ENCODE measurements at places on chromosomes 2 and 18.
A peak's percentile ranks its signal among the peaks of the same experiment; 100 is the strongest.

DNA sequence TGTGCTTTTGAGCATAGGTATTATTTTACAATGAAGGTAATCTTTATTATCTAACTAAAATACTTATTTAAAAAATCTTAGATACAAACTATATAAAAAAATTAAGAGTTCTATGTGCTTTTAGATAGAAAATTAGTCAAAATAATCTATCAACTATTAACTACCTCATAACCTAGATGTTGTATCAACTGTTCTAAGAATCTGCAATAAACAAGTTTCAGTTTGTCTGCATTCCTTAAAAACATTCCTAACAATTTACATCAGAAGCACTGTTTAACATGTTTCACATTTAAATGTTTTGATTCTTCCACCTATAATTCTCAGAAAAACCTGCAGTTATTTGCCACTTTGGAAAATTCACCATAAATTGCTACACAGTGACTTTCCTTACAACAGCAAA, 33.3 kb downstream of the NDUFS1 start:
- no peak for DNase-seq

GRCh38 chr2:22497064-22497463, 887.9 kb upstream of the KLHL29 start:
- DNase-seq: no peak

DNA sequence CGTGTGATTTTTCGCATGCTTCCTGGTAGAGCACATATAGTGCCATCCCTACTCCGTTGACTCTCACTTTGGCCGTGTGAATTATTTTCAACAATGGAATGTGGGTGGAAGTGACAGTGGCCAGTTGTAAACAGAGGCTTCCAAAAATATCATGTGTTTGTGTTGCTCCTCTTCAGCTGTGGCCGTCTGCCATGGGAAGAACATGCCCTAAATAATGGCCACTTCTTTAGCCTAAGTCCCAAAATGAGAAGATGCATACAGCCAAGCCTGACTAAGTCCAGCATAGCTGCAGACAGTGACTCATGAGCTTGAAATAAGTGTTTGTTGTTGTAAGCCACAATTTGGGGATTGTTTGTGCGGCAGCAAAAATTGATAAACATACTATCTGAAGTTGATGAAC, 8.9 kb upstream of the GALNT1 start:
- peak; percentile 14 for DNase-seq

DNA sequence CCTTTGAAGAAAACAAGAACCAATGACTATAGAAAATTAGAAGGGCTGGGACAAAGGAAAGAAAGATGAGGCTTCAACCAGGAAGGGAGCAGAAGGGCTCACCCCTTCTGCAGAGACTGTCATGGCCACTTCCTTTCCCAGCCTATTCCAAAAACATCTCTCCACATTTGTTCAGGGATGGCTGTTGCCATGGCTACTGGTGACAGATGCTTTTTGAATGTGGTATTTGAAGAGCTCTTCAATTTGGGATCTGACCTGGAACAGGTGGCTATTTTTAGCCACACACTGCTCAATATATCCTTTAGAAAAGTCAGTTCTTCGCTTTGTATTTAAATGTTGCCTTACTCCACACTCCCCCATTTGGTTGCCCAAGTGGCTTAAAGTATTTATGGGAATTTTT, 64.1 kb upstream of the LCLAT1 start:
- no peak for DNase-seq

DNA sequence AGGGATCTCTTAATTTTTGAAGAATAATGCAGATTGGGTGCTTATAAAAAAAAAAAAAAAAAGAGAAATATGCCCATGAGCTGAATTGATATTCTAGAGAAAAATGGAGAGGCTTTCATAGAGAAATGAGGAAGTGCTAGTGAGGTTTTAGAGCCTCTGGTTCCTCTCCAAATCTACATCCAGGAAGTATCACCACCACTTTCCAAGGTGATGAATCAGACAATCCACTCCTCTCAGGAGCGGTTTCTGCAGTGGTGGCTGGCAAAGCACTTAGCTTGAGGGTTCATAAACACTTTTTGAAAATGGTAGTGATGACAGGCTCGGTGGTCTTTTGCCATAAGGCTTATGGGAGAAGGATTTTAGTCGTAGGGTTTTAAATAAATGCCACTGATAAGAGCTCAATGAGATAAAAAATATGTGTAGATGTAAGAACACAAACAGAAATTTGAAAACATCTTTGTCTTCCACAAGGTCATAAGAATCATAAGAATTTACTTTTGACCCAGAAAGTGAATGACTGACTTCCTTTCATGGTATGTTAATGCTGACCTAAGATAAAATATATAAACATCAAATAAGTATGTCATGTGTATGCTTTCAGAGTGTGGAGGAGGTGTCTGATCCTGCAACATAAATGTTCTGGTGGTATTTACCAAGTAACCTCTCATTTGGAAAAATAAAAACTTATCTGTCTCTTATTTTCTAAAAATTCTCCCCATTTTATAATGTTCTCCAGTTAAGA, 42.1 kb upstream of the DSG1 start:
- no peak for DNase-seq

DNA sequence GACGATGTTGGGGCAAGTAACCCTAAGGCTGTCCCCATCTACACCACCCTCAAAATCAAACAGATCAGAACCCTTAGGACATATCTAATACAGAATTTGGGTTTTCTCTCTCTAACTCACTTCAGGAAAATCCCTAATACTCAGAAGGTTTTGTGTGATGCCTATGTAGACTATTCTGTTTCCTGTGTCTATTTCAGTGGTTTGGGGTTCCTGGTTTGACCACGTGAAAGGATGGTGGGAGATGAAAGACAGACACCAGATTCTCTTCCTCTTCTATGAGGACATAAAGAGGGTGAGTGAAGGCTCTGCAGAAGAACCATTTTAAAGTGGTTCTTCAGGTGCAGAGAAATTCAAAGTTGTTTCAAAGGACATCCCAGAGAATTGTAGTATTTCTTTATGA, 16.3 kb downstream of the SULT1C2 start:
- DNase-seq: no peak

DNA sequence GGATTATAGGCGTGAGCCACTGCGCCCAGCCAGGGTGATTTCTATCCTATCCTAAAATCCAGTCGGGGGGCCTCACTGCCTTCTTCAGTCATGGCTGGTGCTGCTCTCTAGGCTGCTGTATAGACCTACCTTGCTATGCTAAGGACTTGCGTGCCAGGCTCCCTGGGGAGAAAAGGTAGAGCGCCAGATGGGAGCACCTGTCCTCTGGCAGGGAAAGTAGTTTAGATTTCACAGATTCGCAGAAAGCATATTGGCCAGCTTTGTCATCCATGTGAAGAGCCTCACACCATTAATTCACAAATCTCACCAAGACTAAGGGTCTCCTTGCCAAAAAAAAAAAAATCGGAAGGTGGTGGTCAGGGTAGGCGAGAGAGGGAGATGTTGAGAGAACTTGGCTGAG, 217.6 kb downstream of the ATAD2B start:
- no peak for DNase-seq

GRCh38 chr2:5367321-5367720, 324.9 kb upstream of the SOX11 start:
- DNase-seq: no peak

DNA sequence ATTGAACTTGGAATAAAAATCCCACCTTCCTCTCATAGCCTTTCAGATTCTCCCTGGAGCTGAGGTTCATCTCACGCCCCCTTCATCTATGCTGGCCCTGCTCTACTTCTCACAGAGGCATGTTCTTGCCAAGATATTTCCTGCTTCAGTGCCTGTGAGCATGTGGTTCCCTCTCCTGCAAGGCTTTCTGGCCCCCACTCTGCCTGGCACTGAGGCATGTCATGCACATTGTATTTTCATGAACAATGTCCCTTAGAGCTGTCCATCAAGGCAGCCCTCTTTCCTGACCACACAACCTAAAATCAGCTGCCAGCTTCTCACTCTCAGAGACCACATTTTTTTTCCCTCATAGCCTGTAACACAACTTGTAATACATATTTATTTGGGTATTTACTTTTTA, 18.0 kb upstream of the HK2 start:
- DNase-seq: no peak

- no peak for DNase-seq
Measured at GRCh38 chr2:164761737-164762460, 79.7 kb downstream of the COBLL1 start.

DNA sequence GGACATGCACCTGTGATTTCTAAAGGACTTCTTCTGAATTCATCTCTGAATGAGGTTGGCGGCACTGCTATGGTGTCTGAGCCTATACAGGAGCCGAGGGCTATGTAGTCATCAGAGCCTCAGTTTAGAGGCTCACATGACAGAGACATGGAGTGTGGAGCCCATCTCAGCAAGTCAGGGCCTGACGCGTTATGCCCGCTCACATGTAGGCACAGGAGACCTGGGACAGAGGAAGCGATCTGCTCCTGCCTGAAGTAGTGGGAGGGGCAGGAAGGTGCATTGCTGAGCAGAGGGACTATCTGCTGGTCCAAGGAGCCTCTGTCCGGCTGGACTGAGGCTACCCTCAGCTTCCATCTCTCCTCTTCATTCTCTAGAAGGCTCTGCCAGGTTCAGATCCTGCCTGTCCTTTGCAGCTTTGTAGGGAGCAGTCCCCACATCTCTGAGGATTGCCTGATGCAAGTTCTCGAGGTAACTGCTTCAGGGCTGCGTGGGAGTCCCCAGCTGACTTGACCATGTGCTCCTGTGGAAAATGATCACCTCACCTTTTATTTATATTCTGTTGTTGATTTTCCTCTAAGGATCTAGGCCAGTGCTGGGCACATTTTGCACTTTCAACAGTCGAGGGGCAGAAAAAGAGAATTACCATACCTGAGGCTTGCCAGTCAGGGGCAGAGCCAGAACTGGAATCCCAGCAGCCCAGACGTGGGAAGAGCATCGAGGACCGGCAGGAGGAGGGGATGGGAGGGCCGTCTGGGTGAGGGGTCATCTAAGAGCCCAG, 16.6 kb downstream of the KLHL29 start:
- no peak for DNase-seq

- DNase-seq: no peak
Measured at GRCh38 chr2:96527286-96528005, 9.1 kb upstream of the ARID5A start.

GRCh38 chr2:99707592-99707991, 217.8 kb upstream of the REV1 start:
- no peak for DNase-seq

DNA sequence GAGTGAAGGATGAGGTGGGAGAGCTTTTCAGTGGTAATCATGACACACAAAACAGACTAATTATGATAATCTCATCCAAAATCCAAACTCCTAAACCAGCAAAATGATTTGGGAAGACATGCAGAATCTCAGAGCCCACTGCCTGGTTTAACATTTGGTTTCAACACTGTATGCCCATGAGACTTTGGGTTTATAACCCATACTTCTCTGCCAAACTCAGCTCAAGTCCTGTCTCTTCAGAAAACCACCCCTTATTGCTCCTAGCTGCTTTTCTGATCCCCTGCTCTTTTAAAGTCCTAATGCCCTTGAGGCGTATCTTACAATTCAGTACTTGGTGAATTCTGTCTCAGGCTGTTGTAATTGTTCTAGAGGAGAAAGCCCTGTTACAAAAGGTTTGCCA, 593.0 kb upstream of the ID2 start:
- no peak for DNase-seq

GRCh38 chr18:10130606-10131005, 216.8 kb downstream of the VAPA start:
- no peak for DNase-seq

- no peak for DNase-seq
Measured at GRCh38 chr18:74456349-74457042, 612 bp downstream of the DIPK1C start.

GRCh38 chr2:126510356-126510755, 145.6 kb upstream of the GYPC start:
- peak; percentile 27 for DNase-seq

GRCh38 chr2:164696634-164697033, 75.4 kb upstream of the GRB14 start:
- no peak for DNase-seq

GRCh38 chr2:237640493-237640998, 13.2 kb downstream of the LRRFIP1 start:
- no peak for DNase-seq

DNA sequence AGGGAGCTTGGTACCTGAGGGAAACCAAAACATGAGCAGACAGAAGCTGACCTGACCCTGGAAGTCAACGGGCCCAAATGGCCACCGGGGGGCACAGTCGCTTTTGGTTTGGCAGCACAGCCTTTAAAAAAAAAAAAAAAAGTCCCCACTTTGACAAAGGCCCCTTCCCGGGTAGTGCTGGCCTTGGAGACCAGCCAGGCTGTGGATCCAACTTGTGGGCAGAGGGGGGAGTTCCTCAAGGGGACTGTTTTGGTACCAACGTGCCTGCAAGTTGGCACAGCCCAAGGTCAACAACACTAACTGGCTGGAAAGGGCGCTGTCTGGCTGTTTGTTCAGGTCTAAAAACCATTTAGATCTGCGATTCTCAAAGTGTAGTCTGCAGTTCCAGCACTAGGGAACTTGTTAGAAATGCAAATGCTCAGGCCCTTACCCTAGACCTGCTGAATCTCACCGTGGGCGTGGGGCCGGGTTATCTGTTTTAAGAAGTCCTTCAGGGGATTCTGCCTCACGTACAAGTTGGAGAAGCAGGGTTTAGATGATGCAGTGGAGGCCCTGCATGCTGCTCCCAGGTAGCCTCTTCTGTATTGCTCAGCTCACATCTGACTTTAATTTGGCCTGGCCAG, 83.0 kb downstream of the LPIN1 start:
- peak; percentile 65 for DNase-seq

- no peak for DNase-seq
Measured at GRCh38 chr2:58221909-58222308, 19.2 kb downstream of the FANCL start.

DNA sequence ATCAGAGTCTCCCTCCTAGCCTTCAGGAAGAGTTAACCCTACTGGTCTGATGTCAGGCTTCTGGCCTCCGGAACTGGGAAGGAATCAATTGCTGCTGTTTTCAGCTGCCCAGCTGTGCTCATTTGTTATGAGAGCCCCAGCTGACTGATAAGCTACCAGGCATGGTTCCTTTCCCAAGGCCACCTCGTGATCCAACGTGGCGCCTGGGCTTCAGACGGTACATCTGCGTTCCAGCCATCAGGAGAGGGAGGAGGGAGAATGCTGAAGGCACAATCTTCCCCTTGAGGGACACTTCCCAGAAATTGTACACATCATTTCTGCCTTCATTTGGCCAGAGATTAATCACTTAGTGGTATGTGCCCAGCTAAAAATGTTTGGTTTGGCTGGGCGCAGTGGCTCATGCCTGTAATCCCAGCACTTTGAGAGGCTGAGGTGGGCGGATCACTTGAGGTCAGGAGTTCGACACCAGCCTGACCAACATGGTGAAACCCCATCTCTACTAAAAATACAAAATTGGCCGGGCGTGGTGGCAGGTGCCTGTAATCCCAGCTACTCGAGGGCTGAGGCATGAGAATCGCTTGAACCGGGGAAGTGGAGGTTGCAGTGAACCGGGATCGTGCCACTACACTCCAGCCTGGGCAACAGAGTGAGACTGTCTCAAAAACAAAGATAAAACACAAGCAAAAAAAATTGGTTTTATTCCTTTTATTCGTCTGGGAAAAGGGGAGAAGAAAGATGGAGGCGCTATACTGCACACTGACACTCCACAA, 10.5 kb upstream of the ARMC9 start:
- DNase-seq: no peak

- DNase-seq: no peak
Measured at GRCh38 chr2:24898122-24899109, 21.6 kb downstream of the ADCY3 start.
